ENCODE measurements at places on chromosomes 2 and 18.

GRCh38 chr18:67517444-67517765 lies 885 bp upstream of the DSEL start:
- DNase-seq = no peak

DNA sequence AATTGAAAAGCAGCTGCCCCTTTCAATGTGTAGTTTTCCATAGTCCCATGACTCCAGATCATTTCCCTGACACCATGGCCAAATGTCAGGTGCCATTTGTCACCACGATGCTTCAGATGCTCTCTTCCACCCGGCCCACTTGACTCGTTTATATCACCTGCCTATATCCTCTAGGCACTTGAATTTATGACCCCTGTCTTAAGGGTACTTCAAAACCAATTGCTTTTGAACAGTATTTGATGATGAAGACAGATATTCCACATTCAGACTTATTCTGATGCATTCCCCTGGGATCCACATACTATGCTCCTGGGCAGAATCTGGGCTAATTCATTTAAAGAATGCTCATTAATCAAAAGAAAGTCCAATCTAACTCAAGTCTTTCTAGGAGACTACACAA lies 16.9 kb upstream of the RHBDD1 start:
- no peak for DNase-seq

- peak; percentile 62 for DNase-seq
Observed at GRCh38 chr18:77167251-77167650, 34.7 kb upstream of the MBP start.

DNA sequence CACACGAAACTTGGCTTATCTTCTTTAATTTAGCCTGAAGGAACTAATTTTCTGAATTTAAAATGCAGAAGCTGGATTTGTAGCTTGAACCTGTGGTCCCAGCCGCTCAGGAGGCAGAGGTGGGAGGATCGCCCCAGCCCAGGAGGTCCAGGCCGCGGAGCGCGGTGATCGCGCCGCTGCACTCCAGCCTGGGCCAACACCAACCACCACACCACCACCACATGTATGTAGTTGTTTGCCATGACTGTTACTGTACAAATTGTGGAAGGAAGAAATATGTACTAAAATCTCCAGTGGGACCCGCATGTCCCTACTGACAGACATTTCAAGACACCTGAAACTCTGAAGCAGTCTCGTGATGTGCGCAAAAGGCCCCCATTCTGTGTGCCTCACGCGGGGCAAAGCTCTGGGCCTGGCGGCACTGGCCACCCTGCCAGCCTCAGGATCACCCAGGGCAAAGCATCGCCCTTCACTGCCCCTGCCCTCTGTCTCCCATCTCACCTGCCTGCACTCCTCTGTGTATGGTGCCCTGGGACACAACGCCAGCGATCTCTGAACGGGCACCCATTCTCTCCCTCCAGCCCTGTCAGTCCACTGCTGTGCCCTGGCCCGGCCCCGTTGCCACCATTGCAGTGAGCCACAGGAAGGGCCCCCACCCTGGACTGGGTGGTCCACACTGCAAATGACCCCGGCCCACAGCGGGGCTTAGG lies 10.1 kb upstream of the ADI1 start:
- no peak for DNase-seq

DNA sequence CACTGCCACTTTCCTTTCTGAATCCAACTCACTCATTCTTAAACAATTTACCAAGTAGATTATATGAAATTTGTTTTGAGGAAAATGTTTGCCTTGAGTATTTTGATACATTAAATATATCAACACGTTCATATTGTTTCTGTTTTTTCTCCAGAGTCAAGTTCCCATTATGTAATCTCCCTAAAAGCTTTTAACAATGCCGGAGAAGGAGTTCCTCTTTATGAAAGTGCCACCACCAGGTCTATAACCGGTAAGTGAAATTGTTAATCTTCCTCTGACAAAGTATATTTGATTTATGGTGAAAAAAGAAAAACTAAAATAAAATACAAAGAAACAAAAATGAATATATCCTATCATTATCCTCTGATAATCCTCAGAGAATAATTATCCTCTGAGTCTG lies 838.6 kb downstream of the MBD2 start:
- no peak for DNase-seq

DNA sequence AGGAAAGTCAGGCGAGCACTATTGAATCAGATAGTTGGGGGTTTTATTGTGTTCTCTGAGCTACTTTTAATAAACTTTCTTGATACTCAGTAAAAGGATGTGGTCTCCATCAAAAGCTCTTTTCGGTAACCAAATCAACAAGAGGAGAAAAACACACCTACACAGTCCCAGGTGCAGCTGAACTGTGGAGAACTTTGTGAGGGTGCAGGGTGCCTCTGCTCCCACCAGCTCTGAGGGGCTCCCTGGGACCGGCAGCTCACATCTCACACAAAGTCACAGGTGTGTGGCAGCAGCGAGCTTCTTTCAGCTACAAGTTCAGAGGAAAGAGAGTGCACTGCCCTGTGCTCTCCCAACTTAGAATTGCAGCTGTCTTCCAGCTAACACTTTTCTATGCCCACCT lies 650.4 kb downstream of the RNF144A start:
- DNase-seq = no peak

DNA sequence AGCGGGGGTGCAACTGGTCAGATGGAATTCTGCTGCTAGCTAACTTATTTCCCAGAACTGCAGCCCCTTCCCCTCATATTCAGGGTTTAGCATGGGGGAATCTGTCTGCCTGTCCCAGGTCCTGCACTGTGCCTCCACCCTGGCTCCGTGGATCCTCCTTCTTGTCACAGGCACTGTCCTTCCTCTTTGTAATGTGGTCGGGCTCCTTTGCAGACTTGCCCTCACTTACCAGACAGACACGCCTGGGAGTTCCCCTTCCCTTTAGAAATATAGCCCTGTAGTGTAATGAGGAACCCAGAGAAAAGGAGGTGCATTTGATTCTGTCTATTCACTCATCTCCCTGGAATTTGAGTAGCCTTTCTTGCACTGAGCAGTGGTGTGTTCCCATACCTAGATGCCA lies 108.7 kb downstream of the TRIM43 start:
- DNase-seq = no peak

DNA sequence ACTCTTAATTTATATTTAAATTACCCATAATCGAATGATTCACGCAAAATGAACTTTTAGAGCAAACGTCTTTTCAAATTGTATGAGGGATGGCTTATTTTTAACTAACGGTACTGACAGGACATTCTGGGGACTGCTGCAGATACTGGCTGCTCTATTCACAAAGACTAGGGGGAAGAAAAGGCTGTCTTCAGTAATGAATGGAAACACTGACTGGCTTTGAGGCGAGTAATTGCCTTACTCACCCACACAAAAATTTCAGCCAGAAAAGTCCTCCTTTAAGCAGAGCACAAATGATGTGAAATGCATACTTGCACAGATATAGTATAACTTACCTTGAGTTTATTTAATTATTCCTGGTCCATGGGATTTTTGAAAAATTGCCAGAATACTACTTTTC lies 852.6 kb downstream of the DPP10 start:
- no peak for DNase-seq

DNA sequence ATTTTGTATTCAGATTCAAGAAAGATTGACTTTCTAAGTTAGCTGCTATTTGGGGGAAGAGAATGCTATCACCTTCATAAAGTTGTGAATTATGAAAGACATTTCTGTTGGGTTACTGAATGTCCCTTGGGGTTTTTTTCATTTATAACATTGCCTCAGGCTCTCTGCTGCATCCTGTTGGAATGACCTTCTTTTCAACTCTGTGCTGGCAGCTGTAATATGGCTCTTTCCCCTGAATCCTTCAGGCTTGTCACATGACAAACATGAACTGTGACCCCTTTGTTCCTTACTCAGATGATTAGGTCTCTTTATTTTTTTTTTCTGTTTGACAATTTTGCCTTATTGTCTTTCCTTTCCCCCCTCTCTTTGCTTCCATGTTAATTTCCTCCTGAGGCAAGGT lies 159.8 kb downstream of the TAF4B start:
- peak; percentile 70 for DNase-seq

DNA sequence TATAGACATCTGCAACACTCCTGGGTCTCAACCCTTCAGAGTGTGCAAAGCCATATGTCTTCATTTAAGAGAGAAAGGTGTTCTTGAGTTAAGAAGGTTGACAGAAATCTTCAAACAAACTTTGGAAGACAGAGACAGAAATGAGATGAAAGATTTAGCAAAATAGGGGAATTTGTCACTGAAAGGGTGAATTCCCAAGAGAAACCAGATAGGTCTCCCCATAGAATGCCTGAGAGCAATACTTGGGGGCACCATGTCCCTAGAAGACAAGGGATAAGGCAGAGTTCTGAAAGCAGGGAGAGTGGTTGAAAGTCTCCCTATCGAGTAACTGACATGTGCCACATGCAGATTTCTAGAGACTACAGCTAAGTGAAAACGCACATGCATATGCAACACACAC lies 50.0 kb downstream of the AP1S3 start:
- DNase-seq = no peak

DNA sequence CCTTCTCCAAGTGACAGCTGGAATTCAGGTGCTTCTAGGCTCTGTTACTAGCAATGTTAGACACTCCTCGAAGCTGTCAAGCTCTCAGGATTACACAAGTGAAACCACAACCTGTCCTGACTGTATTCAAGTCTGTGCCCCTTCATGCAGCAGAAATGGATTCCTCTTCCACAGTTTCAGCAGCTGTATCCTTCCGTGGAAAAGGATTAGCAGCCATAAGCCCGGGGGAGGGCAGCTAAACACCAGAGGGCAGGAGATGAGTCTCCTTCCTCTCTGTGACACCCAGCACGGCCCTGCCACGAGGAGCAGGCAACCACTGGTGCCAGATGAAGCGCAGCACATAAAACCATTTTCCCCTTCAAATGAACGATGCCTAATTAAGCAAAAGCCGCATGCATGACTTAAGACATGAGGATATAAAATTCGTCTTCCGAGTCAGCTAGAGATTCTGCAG lies 1.2 kb downstream of the ST3GAL5 start:
- peak; percentile 50 for DNase-seq

GRCh38 chr18:12837747-12838146 lies 46.3 kb downstream of the PTPN2 start:
- peak; percentile 47 for DNase-seq

All from fibroblast of skin of right biceps (primary cell).